AG04450 (cell line): ENCODE measurements at places on chromosomes 11 and 22.

- no peak for DNase-seq
Measured at GRCh38 chr22:38715176-38715764, 9.5 kb downstream of the GTPBP1 start.

DNA sequence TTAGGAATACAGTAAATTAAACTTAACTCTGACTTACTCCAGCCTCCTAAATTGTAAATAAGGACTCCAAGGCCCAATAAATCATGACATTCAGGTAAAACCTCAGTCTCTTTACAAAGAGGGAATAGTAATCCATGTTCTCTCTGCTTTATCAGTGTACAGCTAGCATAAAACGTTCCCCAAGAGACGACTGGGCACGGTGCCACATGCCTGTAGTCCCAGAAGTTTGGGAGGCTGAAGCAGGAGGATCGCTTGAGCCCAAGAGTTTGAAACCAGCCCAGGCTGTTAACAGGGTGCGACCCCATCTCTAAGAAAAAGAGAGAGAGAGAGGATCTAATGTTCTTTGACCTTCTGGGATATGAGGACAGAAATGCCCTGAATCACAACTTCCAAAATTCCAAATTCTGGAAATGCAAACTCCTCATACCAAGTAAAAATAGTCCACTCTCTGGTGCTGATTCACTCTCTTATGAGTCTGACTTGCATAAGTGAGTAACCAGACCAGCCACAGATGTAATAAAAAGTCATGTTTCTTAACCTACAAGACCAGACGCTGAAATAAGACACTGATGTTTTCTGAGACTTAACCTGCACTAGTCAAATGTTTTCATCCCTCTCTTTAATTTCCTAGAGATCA, 25.5 kb downstream of the NNMT start:
- DNase-seq = peak; percentile 61

DNA sequence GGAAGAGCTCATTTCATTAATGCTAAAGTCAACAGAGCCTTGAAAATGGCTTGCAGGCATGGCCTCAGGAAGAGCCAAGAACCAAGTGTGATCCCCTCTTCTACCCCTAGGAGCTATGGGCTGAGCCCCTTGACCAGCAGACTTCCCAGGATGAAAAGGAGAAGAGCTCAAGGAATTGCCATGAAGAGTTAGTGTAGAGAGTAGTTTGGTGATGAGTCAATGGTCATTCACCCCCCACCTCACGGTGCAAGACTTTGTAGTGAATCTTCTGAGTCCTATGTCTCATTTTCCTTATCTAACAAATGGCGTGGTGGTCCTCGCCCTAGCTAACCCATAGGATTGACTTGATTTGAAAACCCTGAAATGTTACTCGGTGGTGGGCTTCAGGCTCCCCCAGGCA, 422.4 kb upstream of the CADM1 start:
- DNase-seq = no peak

DNA sequence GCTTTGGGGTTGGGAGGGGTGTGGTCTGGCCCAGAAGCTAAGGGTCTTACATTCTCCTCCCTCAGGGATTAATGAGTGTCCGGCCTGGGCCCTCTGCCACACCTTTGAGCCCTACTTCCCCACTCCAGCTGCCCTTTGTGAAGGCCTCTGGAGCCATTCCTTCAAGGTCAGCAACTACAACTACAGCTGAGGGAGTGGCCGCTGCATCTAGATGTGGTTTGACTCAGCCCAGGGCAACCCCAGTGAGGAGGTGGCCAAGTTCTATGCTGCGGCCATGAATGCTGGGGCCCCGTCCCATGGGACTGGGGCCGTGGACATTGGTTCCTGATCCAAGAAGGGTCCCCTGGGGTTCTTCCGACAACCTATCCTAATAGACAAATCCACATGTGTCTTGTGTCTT, 14.3 kb upstream of the FOLR1 start:
- no peak for DNase-seq

DNA sequence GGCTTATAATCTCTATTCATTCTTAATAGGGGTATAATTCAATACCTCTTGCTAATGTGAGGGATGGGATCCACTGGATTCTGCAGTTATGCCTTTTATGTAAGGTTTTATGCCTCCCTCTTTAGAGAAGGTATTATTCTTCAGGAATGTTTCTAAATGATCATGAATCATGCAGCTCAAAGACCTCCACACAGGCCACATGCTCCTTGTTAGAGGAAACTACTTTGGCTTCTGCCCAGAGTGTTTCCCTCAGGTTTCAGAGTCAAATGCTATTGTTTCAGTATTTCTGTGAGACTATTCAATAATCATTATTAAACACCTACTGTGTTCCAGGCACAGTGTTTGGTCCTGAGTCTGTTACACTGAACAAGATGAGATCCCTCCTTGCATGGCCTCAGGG, 115.9 kb downstream of the RAB38 start:
- no peak for DNase-seq

GRCh38 chr11:80239217-80239616, 798.4 kb upstream of the TENM4 start:
- no peak for DNase-seq

DNA sequence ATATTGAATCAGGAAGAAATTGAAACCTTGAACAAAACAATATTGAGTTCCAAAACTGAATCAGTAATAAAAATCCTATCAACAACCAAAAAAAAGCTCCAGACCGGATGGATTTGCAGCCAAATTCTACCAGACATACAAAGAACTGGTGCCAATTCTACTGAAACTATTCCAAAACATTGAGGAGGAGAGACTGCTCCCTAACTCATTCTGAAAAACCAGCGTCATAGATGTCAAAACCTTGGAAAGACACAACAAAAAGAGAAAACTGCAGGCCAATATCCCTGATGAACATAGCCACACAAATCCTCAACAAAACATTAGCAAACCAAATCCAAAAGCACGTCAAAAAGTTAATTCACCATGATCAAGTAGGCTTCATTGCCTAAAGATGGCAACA, 353.8 kb downstream of the TMEM135 start:
- no peak for DNase-seq

- DNase-seq = no peak
Measured at GRCh38 chr11:62124186-62125113, 639 bp downstream of the INCENP start.

GRCh38 chr11:118838905-118839553, 44.7 kb upstream of the CXCR5 start:
- DNase-seq = no peak

DNA sequence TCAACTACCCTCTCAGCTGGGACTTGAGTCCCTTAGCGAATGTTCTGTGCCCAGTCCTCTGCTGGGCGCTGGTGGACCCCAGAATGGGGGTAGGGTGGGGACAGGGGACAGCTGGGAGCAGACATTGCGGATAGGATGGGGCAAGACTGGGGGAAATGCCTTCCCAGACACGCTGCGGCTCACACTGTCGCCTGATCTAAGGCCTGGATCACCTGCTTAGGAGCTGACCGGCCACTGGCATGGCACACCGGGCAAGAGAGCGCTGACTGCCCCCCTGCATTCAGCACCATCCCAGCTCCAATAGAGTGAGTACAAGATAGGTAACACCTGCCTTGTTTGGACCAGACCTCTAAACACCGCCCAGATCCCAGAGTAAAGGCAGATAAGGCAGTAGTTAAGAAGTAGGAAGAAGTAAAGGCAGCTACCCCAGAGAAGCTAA, 1.4 kb downstream of the ARVCF start:
- no peak for DNase-seq

DNA sequence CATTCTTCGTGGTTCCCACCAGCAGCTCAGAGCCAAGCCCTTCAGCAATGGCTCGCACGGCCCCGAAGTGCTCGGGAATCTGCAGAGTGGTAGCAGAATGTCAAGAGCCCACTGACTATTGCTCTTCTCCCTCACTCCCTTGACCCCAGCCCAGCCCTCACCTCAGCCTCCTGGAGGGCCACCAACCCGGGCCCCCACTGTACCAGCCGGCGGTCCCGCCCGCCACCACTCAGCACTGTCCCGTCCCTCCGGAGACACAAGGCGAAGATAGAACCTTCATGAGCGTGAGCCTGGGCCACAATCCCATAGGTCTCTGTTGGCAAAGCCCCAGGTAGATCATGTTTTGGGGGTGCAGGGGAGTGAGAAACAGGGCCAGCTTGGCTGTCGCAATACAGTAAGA, 4.2 kb upstream of the MTA2 start:
- DNase-seq = no peak

- peak; percentile 42 for DNase-seq
Measured at GRCh38 chr11:128814856-128815705, 52.0 kb downstream of the KCNJ1 start.

DNA sequence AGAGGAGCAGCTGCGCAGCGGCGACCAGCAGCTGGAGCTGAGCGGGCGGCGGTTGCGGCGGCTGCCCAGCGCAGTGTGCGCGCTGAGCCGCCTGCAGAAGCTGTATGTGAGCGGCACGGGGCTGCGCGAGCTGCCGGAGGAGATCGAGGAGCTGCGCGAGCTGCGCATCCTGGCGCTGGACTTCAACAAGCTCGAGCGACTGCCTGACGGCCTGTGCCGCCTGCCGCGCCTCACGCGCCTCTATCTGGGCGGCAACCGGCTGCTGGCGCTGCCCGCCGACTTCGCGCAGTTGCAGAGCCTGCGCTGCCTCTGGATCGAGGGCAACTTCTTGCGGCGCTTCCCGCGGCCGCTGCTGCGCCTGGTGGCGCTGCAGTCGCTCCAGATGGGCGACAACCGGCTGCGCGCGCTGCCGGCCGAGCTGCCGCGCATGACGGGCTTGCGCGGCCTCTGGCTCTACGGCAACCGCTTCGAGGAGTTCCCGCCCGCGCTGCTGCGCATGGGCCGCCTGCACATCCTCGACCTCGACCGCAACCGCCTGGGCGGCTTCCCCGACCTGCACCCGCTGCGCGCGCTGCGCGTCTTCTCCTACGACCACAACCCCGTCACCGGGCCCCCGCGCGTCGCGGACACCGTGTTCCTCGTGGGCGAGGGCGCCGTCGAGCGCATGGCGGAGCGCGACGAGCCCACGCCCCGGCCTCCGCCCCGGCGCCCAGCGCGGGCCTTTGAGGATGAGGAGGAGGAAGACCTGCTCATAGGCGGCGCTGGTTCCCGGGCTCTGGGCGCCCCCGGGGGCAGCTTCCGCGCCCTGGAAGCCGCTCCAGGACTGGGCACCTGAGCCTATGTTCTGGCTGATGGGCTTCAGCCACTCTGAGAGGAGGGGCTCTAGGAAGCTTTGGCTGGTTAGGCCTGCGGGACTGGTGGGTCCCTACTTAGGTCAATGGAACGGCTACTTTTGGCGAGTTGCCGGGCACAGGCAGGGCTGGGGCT, 787 bp downstream of the LRRC10B start:
- DNase-seq = no peak

DNA sequence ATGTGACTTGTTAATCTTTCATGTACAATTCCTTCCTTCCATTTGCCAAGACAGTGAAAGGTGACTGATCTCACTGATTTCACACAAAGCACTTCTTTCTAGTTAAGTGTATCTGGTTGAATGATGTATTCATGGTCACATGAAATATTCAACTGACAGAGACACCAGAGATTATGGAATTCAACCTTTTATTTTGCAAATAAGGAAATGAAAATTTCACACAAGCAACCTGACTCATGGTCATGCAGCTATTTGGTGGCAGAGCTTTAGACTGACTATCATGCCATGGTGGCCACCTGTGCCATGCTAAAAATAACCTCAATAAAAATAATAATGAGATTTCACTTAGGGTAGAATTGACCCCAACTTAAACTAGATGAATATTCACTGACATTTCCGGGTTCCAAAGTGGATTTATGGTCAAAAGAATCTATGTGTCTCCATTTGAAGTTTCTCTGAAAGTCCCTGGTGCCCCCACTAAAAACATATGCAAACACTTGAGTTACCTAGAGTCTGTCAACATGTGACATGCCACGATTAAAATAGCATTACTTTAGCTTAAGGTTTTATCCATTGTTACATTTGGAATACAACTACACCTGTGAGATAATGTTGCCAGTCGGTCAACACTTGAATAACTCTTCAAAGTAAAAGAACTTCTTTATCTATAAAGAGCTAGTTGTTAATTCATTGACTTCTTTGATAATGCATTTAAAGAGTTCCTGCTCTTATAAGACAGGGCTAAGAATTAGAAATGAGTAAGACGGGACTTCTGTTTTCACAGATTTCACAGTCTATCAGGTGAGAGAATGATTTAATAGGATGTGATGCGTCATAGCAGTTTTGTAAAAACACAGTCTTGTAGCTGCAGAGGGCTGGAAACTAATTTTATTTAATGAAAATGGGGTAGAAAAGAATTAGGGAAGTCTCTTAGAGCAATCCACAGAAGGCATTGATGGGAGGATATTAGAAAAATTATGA, 94.6 kb upstream of the OR9G4 start:
- DNase-seq = no peak

- no peak for DNase-seq
Measured at GRCh38 chr22:20027966-20028854, 7.3 kb downstream of the TANGO2 start.

DNA sequence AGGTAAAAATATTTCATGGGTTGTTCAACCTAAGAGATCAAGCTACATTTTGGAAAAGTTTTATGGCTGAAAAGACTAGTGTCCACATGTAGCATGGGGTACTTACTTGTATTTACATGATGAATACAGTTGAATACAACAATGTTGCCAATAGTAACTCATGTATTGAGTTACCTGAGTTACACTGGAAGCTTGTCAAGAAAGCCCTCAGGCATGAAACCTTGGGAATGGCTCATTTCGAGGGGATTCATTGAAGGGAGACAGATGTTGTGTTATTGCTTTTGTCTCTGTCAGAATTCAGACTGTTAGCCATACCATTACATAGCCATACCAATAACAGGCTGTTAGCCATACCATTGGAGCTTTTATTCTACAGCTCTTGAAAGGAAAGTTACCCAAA, 9.2 kb downstream of the OR51F2 start:
- DNase-seq = no peak

DNA sequence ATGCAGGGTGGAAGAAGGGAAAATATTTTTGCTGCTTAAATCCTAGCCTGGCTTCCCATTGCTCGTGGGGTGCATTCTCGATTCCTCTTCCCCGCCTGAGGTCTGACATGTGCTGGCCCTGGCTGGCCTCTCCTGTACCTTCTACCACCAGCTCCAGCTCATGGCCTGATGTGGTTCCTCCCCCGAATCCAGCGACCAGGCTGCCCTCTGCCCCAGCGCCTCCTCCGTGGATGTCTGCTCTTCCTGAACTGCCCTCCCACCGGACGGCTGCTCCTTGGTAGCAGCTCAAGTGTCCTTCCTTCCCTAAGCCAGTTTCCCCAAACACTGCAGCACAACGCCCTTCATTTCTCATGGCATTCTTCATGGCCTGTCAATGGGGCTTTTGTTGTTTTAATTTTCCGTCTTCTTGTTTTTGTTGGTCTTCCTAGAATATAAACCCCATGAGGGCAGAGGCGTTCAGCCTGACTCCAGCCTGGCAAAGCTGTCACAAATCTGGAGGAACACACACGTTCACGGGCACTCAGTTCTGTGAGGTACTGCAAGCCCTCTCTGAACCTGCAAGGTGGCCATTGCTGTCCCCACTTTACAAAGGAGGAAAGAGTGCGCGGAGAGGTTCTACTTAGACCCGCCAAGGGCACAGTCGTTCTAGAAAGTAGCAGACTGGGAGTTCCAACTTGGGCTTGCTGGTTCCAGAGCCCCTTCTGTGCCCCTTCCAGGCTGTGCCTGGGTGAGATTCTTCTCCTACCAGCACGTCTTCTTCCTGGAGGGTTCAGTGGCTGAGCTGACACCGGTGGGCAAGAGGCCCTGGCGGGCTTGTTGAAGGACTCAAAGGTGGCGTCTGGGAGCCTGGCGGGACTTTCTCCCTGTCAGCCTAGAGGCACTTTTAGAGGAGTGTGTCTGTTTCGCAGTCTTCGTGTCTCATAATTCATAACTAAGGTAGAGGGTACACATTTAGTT, 953 bp upstream of the LRP5 start:
- DNase-seq = no peak
